Cortex of kidney (tissue), 1 donor: ENCODE measurements at places on chromosomes 5 and 9.

DNA sequence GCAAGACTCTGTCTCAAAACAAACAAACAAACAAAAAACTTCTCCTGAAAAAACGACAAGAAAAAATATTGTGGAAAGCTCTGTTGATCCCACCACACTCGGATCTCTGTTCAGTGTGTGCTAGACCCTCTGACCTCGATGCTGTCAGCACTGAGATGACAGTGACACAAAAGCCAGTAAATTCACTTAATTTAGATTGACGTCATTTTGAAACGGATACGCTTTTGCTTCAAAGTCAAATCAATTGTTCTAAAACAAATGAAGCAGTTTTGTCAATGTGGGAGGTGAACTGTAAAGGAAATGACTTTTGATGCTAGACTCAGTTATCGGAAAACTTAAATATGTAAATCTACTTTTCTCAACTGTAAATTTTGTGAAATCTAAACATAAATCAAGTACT is 26.6 kb downstream of the CCT5 start:
- no peak for DNase-seq

DNA sequence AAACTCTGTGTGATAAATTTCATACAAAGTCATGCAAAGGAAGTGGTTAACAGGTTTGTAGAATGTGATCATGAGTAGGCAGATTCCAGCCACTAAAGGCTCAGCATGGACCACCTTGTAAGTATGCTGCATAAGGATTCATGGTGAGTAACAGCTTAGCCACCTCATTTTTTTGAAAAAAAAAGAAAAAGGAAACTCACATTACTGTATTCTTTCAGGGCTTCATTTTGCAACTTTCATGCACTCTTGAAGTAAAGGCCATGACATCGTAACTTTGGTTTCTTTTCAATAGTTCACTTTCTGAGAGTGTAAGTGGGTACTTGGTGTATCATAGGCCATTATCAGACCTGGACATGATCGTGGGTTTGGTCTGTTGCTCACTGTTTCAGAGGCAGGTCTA is 175.1 kb downstream of the PCSK1 start:
- DNase-seq = no peak

GRCh38 chr9:32735476-32735875 is 47.9 kb upstream of the TMEM215 start:
- no peak for DNase-seq

- DNase-seq = no peak
These were observed 58.7 kb downstream of the NXNL2 start for GRCh38 chr9:88593537-88594185.

GRCh38 chr5:119366540-119366881 is 10.7 kb downstream of the TNFAIP8 start:
- no peak for DNase-seq

DNA sequence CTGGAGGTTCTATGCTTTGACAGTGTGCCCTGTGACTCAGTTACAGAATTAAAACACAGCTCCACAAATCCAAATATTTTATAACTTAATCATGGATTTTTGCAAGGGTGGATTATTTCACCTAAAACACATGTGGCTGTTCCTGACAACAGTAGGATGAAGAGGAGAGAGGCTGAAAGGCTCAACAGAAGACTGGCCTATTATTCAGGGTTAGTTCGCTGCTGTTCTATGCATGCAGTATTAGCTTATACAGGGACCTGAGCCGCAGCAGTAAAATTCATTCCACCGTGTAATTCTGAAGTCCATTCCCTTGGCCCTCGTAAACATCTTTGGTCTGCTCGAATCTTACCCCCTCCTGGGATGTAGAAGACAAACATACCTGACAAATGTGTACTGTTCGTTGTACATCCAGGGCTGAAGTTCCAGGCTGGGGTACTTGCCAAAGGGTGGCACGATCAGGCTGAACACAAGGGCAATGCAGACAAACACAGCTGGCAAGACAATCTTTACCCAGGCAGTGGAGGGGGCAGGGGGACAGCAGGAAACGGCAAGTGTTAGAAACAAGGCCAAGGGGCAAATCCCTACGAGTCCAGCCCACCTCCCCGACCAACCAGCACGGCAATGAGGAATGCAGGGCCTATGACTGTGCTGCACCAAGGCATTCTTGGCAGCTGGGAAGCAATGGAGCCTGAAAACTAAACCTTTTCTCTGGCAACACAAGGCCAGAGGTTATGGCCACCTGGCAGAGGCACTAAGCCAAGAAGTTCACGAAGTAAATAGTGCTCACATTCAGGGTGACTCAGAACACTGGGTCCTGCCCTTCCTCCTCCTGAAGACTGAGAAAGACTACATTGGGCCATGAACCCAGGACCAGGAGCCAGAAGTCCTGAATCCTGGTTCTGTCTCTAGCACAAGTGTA is 46.8 kb downstream of the NIPSNAP3B start:
- no peak for DNase-seq

GRCh38 chr9:33752130-33752637 is 43.2 kb upstream of the PRSS3 start:
- DNase-seq = no peak

DNA sequence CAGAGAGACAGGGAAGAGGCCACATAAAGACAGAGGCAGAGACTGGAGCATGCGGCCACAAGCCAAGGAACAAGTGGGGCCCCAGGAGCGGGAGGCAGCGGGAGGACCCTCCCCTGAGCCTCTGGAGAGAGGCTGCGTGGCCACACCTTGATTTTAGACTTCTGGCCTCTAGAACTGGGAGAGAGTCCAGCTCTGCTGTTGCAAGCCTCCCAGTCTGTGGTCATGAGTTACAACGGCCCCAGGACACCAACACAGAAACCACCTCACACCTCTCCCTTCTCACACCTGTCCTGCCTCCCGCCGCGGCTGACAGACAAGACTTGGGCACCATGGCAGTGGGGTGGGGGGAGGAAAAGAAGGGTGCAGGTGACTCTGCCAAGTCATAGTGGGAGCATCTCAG is 2.2 kb downstream of the INPP5E start:
- no peak for DNase-seq

DNA sequence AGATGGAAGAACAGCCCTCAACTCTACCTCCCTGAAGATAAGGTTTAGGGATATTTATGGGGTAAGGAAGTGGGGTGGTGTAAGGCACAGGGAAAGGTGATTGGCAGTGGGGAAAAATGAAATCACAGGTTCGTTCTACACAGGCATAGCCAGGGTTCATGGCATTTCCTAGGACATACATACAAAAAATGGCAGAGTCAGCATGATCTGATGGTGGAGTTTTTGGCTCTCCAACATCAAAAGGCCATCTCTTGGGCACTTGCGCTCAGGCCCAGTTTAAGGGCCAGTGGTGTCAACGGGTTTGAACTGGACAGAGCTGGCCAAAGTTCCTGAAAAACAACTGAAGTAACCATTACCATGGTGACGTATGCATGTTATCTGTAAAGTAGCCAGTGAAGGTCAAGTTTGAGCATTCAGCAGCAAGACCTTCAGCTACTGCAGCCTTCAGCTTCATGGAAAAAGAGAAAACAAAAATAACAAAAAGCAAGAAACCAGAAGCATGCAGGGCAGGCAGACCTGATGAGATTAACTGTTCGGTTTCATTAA is 92.8 kb downstream of the SMARCA2 start:
- DNase-seq = no peak

GRCh38 chr5:168327994-168328393 is 36.5 kb downstream of the WWC1 start:
- DNase-seq = no peak

- DNase-seq = no peak
These were observed 234.8 kb downstream of the GLIS3 start for GRCh38 chr9:4065054-4065453.

GRCh38 chr9:14316602-14317300 is 2.8 kb upstream of the NFIB start:
- no peak for DNase-seq

- DNase-seq = no peak
These were observed 54.9 kb downstream of the FGF18 start for GRCh38 chr5:171474230-171474813.

- no peak for DNase-seq
These were observed 486.7 kb downstream of the TMEM232 start for GRCh38 chr5:110239786-110240185.

GRCh38 chr5:5483880-5484598 is 61.6 kb downstream of the ICE1 start:
- DNase-seq = no peak

GRCh38 chr5:73797132-73797510 is 171.1 kb downstream of the ARHGEF28 start:
- DNase-seq = no peak

- no peak for DNase-seq
These were observed 765.3 kb upstream of the GRAMD2B start for GRCh38 chr5:125657936-125658335.

DNA sequence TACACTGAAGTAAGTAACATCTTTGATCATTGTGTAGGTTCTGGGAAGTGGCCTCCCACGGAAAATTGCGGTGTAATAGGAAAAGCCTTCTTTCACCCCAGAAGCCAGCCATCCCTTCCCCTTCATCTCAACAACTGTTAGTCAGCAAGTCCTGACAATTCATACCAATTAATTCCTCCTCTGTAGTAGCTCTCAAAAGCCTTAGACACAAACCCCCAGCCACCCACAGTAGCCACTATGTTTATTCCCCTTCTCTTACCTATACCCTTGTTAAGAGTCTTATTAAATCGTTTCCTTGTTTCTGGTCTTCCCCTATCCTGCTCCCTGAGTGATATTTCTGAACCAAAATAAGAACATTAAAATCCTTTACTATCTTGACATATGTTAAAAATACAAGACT is 143.6 kb downstream of the PCSK5 start:
- DNase-seq = no peak

GRCh38 chr5:22722491-22722890 is 130.7 kb downstream of the CDH12 start:
- no peak for DNase-seq

GRCh38 chr9:136379891-136380290 is 6.4 kb upstream of the CARD9 start:
- no peak for DNase-seq

GRCh38 chr9:96621618-96622017 is 2.0 kb upstream of the CDC14B start:
- DNase-seq = no peak

DNA sequence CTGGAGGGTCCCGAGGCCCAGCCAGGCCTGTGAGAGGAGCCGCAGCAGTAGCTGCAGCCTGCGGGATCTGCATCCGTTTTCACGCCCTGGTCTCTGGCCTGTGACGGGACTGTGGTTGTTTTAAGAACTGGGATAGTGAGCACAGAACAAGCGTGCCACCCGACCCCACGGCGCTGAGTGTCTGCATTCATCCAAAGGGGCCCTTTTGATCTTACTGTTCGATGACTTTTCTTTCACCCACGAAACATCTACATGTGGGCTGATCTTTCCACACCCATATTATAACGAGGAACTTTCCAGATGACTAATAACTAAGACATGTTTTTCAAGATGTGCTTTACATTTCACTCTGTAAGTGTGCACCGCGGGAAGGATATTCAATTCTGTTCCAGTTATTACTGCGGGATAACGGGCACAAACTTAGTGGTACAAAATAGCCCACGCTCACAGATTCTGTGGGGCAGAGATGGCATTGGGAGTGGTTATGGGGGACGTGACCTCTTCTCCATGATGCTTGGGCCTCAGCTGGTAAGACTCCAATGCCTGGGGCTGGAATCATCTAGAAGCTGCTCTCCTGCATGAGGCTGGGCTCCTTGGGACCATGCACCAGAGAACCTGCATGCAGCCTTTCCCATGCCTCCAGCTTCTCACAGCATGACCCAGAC is 165.0 kb downstream of the SYK start:
- DNase-seq = no peak

GRCh38 chr9:126756876-126757415 is 47.9 kb upstream of the ZBTB43 start:
- no peak for DNase-seq

- no peak for DNase-seq
These were observed 29.5 kb downstream of the RAI14 start for GRCh38 chr5:34685485-34686165.

DNA sequence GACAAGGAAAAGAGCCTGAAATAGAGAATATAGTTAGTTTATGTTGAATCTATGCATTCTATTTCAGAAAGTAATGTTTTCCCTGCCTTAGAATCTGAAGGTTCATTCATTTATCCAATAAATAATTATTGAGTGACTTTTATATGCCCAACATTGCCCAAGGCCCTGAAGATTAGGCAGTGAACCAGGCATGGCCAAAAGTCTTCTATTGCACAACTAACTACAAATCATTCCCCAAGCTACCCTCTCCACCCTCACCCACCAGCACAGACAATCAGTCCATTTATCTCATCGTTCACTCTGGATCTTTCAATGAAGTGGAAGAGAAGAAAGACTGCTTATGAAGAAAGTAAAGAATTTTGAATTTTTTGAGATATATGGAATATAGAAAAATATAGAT is 268.4 kb downstream of the PLK2 start:
- DNase-seq = no peak

GRCh38 chr5:3394891-3395599 is 200.6 kb upstream of the IRX1 start:
- DNase-seq = no peak

DNA sequence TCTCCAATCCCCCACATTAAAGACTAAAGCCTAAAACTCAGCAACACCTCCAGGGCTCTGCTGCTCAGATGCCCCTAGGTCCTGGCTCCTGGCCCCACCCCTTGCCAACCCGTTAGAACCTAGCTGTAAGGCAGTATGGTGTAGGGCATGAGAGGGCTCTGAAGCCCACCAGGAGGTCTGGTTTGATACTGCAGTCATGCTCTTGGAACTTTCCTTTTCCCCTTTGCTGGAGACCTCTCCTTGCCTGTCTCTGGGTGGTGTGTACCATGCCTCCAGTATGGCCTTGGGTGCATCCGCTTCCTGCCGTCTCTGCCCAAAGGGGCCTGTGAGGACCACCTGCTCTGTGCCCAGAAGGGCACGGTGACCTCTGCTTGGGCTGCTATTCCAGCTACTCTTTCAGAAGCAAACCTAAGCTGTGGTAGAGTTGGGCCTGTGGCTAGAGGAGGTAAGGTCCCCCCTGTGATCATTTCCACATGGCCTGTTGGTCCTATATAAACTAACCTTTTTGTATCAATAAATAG is 3.5 kb downstream of the TENT4A start:
- DNase-seq = no peak

DNA sequence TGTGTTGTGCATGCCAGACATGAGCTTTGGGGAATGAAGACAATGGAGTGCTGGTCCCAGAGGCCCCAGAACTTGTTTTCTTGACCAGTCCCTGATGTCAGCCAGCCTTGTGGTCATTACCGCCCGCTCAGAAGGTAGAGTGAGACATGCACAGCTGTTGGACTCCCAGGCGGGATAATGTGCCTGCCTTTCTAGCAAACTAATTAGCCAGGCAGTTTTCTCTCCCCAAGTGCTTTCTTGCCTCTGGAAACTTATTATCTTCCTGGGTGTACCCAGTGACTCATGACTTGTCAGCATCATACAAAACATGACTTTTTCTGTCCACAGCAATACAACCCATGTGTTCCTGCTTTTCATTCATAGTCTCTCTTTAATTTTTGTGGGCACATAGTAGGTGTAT is 131.1 kb downstream of the RMI1 start:
- no peak for DNase-seq

DNA sequence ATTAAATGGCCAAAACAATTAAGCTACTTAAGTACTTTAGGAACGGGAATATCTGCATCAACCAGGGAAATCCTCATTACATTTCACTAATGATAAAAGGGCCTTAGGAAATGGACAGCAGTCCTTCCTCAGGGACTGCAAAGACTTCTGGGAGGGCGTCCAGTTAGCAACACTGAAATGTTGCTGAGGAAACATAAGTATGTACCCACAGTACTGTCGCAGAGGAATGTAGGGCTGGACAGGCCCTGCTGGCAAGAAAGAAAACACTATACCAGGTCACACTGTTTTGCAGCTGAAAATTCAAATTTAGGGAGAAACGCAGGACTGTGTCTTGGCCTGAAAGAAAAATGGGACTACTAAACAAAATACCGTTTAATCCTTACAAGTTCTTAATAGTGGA is 1.3 kb downstream of the C5orf15 start:
- DNase-seq = no peak
